Right cardiac atrium (tissue), 5 donors: ENCODE measurements at places on chromosomes 6 and 20. TPM values are rescaled to one million over a fixed set of nuclear protein-coding genes. Genes with fewer than 3 reads are reported as not detected.

The VPS52 gene
- total RNA-seq = 31.1 TPM

The CST1 gene
- not detected for total RNA-seq

The AGER gene
- total RNA-seq = 3.6 TPM

The HMGN3 gene
- 198 TPM for total RNA-seq

The CD40 gene
- 19.0 TPM for total RNA-seq

The MDC1 gene
- 26.6 TPM for total RNA-seq

The EPB41L1 gene
- 32.6 TPM for total RNA-seq
